Activated CD8-positive, alpha-beta memory T cell treated with anti-CD3 and anti-CD28 coated beads, Interleukin-2, amount 10 ng/mL, durations not matched to agents 7 days and 5 days (primary cell): ENCODE measurements at places on chromosomes 5 and 9. TPM values are rescaled to one million over a fixed set of nuclear protein-coding genes. Genes with fewer than 3 reads are reported as not detected.

Gene CSNK1A1
- total RNA-seq: 204 TPM

DNA sequence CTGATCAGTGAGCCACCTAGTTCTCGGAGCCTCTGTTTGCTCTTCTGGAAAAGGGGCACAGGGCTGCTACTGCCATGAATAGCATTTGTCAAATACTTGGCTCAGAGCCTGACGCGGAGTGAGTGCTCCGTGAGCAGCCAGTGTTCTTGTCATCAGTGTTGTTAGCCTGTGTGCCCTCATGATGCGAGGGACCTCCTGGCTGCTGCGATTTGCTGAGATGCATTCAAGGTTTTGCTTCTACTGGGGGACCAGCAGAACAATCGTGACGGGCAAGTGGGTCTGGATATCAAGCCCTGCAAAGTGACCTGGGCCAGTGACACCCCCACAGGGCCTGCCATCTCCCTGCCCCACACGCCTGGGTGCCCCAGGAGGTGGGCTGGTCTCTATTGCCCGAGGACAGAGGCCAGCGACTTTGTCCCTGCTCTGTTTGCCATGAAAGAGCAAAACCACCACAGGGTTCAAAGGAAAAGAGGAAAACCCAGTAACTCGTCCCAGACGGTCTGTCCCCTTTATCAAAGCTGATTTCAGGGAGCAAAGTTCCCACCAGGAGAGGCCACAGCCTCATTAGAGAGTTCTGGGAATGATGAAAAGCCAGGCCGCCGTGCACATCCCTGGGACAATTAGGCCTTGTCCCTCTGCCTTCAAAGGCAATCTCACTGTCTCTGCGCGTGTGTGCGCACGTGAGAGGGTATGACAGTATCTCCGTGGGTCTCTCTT, 86.5 kb upstream of the LMX1B start:
- DNase-seq: no peak

GRCh38 chr5:170095646-170096045, 10.1 kb upstream of the FOXI1 start:
- DNase-seq: no peak

GRCh38 chr5:112634796-112635195, 102.9 kb upstream of the APC start:
- DNase-seq: no peak

Gene TNC
- 0.32 TPM for total RNA-seq

DNA sequence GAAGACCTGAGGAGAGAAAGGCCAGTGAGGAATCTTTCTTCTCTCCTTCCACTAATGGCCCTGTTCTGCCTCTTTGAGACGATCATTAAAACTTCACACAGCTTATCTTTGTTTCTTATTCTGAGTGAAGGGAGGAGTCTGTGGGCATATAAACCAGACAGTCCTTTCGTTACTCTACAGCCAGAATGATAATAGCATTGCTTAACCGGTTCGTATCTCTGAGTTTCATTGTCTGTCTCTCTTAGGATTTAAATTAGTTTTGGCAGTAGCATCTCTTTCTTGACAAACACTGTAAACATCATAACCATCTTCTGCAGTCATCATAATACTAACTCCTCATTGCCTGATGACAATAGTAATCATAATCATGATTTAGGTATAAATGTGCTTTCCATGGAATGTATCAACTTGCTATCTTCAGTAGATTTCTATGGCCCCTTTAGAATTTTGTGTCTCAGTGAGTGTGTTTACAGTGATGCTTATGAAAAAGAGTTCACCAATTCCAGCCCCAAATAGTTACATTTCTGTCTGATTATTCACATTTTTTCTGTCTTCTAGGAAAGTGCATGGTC, 618.8 kb upstream of the KLF4 start:
- no peak for DNase-seq

DNA sequence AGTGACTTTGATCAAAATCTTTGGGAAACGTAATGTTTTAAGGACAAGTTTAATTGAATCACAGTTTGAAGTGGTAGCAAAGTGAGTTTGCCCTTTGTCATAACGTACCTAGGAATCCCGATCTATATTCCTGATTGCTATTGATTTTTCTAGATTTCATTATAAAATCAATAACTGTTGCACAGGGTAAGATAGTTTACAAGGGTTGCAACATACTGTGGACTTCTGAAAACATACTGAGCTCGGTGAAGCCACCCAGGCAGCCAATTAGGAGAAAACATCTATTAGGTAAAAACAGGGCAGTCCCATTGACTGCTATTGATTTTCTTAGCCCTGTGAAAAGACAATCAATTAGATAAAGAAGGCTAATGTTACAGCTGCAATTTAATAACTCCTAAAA, 659.9 kb downstream of the ISL1 start:
- no peak for DNase-seq

DNA sequence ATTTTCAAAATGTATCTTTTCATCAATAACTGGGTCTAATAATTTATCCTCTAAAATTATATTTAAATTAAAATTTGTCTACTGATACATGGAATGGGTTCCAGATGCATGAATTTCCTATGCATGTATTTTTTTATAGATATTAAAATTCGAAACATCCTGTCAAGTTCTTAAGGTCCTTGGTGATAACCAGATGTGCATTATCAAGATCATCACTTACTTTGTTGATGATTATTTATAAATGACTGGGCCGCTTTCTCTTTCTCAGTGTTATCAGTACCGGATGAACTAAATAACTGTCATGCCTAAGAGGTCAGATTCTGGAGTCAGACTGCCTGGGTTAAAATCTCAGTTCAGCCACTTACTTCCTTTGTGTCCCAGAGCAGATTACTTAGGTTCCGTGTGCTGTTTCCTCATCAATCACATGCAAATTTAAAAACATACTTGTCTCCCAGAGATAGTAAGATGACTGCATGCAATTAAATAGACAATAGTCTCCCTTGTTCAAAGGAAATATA, 124.3 kb downstream of the TEX10 start:
- no peak for DNase-seq

GRCh38 chr5:95564450-95564849, 9.5 kb downstream of the ARSK start:
- DNase-seq: no peak

- no peak for DNase-seq
Measured at GRCh38 chr9:68822596-68823165, 117.6 kb downstream of the PIP5K1B start.

- DNase-seq: no peak
Measured at GRCh38 chr5:32713770-32714381, 2.8 kb downstream of the NPR3 start.

- no peak for DNase-seq
Measured at GRCh38 chr5:144205141-144205551, 34.5 kb downstream of the KCTD16 start.

Gene CCL21
- total RNA-seq: not detected

- DNase-seq: no peak
Measured at GRCh38 chr9:105510024-105510423, 47.9 kb upstream of the FKTN start.

- DNase-seq: no peak
Measured at GRCh38 chr5:162128117-162128516, 60.5 kb downstream of the GABRG2 start.

GRCh38 chr9:124812441-124812876, 35.5 kb downstream of the OLFML2A start:
- DNase-seq: no peak

DNA sequence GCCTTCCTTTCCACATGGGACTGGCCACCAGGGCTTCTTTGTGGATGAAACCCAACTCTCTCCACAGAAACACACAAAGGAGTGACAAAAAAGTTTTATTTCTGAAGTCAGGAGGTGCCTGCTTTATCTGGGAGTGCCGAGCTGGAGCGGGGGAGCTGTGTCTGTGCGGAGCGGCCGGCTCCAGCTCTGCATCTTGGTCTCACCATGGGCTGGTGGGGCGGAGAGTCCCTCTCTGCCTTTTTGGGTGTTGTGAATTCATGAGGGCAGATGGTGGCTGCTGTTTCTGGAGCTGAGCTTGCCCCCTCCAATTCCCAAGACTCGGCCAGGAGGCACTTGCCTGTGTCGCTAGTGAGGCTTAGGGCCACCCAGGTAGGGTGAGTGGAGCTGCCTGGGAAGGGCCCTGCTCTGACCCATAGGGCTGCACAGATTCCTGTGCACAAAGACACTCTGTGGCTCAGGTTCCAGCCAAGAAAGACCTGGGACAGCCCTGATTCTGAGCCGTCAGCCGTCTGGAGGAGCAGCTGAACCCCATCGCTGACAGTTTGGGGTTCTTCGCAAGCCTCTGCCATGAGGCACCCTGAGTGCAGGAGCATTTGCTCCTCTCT, 1.4 kb downstream of the DBH start:
- DNase-seq: no peak

- DNase-seq: no peak
Measured at GRCh38 chr9:95079461-95079860, 238.0 kb downstream of the FANCC start.

DNA sequence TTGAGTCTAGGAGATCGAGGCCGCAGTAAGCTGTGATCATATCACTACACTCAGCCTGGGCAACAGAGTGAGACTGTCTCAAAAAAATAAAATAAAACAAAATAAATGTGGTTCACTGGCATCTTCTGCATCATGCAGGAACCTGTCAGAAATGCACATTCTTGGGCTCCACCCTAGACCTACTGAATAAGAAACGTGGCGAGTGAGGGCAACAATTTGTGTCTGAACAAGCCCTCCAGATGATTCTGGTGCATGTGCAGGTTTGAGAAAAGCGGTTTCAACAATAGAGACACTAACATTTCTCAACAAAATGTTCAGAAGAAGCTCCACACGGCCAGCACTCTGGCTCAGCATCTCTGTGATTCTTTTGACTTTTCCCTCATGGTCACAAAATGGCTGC, 42.8 kb upstream of the CPEB4 start:
- no peak for DNase-seq

Gene ITK
- total RNA-seq: 209 TPM

Gene SLC25A48
- not detected for total RNA-seq

DNA sequence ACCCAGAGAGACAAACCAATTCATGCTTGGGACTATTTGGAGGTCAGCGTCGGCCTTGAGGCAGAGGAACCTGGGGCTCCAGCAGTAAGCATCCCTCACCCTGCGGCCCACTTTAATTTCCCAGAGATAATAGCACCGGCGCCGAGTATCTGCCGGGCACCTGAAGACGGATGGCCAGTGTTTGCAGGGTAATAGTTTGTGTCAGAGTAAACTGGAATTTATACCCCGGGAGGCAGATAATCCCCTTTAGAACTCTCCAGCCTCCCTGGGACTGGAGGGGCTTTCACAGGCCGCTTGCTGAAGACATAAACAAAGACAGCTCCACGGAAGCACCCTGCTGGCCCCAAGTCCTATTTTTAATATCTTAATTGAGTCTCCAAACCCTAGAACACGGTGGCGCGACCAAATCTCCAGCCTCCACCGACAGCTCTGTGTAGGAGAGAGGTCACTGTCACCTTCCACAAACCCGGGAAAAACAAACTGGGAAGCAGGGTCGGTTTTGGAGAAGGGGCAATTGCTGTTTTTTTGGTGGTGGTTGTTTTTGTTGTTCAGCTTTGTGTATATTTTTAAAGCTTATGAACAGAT, 17.4 kb upstream of the FCN1 start:
- DNase-seq: no peak

Gene PDE6A
- total RNA-seq: not detected

- no peak for DNase-seq
Measured at GRCh38 chr9:127741831-127742434, 6.8 kb upstream of the TOR2A start.

DNA sequence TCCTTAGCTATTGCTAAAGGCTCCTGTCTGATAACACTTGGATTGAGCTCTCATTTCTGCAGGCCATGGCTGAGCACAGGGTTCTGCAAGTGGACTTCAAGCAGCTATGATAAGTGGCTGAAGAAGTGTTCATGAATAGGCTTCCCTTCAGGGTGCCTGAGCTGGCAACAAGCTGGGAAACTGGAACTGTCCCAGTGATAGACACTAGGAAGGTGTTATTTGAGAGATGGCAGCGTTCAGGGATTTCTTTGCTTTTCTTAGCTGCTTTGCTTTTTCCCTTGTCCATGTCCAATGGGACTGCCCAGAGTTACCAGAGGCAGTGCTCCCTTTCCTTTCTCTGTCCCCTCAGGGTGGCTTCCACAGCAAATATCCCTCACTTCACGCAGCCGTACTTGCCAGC, 75.8 kb downstream of the INIP start:
- DNase-seq: no peak

DNA sequence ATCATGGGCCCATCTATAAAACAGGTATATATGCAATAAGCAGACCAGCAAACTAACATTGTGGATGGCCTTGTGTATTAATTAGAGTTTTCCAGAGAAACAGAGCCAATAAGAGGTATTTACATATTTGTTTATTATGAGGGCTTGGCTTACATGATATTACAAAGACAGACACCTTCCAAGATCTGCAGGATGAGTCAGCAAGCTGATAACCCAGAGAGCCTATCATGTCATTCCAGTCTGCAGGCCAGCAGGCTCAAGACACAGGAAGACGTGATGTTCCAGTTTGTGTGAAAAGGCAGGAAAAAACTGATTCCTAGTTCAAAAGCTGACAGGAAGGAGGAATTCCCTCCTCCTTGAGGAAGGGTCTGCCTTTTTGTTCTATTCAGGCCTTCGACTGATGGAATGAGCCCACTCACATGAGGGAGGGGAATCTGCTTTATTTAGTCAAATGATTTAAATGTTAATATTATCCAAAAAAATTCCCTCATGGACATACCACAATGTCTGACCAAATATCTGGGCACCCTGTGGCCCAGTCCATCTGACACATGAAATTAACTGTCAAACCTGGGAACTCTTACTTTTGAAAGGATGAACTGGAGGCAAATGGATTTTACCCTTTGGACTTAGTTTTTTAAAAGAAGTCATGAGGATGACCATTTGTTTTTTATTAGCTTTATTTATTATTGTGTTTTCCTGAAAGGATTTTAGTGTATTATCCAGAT, 161.2 kb upstream of the CHD1 start:
- DNase-seq: no peak

DNA sequence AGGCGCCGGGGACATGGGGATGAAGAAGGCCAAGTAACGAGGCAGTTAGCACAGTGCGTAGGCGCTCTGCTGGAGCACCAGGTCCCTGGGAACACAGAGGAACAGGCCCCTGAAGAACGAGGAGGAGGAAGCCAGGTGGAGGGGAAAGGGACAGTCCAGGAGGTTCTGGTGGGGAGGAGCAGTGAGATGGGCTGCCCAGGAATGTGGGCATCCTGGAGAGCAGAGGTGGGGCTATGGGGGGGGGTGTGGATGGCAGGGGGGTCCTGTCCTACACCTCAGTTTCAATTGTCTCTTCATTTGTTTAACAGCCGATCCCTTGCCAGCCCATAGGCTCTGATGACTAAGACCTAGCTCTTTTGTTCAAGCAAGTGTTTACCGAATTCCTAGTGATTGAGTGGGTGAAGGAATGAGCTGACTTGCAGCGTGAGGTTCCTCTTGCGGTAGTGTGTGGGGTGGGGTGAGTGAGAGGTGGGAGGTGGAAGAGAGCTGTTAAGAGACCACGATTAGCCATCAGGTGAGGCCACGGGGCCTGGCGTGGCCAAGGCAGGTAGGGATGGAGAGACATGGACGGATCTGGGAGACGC, 8.4 kb upstream of the PHYHD1 start:
- no peak for DNase-seq

GRCh38 chr9:109721001-109721400, 59.0 kb upstream of the PALM2AKAP2 start:
- no peak for DNase-seq

GRCh38 chr9:138063033-138063432, 185.5 kb downstream of the CACNA1B start:
- no peak for DNase-seq
